ENCODE measurements at places on chromosomes 7 and 10.

- DNase-seq: no peak
These were observed 2.9 kb upstream of the TTYH3 start for GRCh38 chr7:2628891-2629290.

GRCh38 chr7:30206491-30206890, 71.7 kb downstream of the MTURN start:
- no peak for DNase-seq

- DNase-seq: no peak
These were observed 14.0 kb upstream of the PODXL start for GRCh38 chr7:131570401-131570800.

GRCh38 chr7:1794888-1795542, 124.9 kb downstream of the ELFN1 start:
- no peak for DNase-seq

- DNase-seq: no peak
These were observed 559.5 kb upstream of the C7orf33 start for GRCh38 chr7:148031019-148031418.

DNA sequence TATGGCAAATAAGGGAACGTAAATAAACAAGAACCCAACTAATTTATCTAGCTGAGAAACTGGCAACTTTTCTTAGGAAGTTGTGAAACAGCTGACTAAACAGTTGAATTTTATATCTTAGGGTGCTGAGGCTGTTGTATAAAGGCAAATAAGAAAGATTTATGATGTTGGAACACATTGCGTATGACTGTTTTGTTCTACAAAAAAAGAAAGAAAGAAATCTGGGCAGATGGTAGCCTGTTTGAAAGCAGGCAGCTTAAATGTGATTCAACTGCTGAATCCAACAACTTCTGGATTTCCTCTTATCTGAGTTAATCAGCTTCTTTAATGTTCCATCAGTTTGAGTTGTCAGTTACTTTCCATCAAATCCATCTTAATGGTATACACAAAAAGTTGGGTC, 214.5 kb downstream of the SNX13 start:
- no peak for DNase-seq

DNA sequence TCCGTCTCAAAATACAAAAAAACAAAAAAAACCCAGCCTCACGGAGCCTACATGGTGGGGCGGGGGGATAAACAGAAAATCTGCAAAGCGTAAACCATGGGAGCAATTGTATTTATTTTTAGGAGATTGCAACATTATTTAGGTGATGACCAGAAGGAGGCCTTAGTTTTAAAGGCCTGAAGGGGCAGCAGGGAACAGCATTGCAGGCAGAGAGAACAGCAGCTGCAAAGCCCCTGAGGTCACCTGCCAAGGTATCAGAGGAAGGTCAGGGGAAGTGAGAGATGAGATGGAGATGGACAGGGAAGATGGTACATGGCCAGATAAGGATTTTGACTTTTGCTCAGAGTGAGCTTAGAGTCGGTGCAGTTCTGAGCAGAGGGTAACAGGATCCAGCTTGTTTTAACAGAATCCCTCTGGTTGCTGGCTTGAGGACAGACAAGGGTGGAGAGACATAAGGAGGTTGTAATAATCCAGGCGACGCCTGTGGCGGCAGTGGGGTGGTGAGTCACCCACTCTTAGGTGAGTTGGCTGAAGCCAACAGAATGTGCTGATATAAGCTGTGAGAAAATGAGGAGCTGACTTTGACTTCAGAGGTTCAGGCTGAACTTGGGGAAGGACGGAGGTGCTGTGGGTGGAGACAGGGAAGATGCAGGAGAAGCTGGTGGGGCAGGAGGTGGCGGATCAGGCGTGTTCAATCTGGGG, 82.3 kb upstream of the GTF2I start:
- no peak for DNase-seq

GRCh38 chr10:100033766-100034418, 24.1 kb upstream of the DNMBP start:
- DNase-seq: no peak

- no peak for DNase-seq
These were observed 311.8 kb upstream of the IMMP2L start for GRCh38 chr7:111873963-111874690.

- no peak for DNase-seq
These were observed 60.5 kb downstream of the PWWP2B start for GRCh38 chr10:132457328-132458070.

- no peak for DNase-seq
These were observed 32.9 kb upstream of the INPP5A start for GRCh38 chr10:132504501-132505272.

GRCh38 chr7:129728875-129729467, 117.5 kb downstream of the NRF1 start:
- no peak for DNase-seq

DNA sequence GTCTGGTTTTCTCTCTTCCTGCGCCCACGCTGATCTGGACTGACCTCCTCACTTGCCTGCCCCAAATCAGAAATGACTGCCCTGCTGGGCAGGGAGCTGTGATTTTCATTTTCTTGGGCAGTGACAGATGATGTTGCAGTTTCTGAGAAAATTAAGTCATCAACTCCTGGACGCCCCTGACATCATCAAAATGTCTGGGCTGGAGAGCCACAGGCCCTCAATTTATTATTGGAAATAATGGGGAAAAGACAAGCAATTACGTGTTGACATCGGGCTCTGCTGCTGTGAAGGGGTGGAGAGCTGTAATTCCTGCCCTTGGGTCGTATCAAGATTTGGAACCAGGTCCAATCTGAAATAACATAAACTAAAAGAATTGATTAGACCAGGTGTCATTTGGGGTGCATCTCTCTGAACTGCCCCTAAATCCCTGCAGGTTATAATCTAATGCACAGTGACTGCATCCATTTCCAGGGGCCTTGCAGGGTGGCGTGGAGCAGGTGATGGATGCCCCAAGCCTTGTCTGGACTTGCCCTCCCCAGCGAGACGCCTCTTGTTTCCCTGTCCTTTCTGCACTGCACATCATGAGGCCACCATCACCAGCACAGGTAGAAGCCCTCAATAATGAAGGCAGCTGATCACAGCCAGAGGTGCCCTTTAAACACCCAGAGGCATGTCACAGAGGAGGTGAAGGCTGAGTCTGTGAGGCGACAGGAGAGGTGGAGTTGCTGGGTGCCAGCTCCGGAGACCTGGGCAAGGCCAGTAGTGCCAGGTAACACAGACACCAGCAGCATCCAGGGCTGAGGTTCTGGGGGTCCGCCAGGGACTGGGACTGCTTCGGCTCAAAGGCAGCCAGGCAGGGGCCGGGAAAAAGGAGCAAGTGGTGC, 98.7 kb downstream of the HTR5A start:
- no peak for DNase-seq

All from coronary artery (tissue), 2 donors.